ENCODE measurements at places on chromosomes 2 and 18.

DNA sequence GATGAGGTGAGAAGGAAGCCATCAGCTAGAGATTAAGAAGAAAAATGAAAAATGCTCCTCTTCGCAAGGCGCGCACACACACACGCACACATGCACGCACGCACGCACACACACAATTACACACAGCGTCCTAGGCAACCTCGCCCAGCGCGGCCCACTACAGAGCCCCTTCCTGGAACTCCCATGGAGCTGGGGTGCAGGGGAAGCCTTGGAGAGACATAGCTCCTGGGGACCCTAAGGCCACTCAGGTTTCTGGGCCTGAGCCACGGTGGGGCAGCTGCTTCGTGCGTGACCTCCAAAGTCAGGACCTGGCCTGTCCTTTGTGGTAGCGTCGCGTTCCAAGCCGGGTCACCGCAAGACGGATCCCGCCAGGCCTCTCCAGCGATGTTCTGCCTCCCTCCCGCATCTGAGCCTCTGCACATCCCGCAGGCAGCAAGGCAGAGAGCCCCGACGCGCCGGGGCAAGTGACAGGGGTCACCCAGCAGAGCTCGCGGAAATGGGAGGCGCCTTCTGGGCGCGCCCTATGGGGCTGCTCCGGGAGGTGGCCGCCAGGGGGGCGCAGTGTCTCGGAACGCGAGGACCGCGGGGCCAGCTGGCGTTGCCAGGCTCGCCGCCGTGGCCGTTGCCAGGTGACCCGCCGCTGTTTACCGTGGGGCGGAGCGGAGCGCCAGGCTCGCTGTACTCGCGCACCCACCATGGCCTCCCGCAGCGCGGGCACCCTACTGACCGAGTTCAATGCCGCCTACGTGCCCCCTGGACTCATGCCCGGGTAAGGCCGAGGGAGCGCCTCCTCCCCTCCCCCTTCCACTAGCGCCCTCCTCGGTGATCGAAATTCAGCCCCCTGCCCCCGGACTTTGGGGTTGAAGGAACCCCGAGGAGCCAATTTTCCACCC lies 79.0 kb downstream of the CIB4 start:
- no peak for DNase-seq

GRCh38 chr18:1746131-1746530 lies 825.2 kb downstream of the METTL4 start:
- DNase-seq, result no peak

DNA sequence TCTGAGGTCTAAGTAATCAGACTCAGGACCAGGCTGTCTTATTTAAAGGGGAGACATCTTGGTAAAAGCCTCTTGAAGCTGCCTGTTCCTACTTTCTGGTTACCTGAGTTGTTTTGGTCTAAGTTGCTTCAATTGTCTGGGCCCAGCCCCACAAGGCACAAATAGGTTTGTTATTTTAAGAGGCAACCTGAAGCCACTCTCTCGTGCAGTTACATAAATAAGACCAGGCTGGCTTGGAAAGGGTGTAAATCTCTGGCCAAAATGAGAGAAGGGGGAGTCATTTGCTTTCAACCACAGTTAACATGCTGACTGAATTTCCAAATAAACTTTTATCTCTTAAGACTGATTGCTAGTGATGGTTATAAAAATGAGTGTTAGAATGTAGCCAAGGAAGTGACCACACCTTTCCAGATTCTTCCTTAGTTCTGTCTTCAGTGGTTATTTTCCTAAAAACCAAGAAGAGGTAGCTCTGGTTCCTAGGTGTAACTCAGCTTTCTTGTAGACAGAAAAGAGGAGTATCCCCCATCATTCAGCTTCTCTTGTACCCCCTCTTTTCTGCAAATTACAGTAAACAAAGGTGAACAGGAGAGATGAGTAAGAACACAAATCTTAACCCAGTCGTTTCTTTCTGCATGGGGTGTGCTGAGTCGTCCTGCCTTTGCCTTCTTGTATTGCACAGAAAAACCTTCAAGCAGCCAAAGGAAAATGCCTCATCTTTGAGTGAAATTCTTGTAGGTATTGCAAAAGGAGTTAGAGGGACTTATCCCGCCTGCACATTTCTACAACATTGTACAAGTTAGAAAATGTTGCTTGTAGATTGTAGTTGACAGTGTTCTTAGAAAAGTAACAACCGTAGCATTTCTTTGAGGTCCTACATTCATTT lies 161.5 kb upstream of the NT5C1B start:
- no peak for DNase-seq

DNA sequence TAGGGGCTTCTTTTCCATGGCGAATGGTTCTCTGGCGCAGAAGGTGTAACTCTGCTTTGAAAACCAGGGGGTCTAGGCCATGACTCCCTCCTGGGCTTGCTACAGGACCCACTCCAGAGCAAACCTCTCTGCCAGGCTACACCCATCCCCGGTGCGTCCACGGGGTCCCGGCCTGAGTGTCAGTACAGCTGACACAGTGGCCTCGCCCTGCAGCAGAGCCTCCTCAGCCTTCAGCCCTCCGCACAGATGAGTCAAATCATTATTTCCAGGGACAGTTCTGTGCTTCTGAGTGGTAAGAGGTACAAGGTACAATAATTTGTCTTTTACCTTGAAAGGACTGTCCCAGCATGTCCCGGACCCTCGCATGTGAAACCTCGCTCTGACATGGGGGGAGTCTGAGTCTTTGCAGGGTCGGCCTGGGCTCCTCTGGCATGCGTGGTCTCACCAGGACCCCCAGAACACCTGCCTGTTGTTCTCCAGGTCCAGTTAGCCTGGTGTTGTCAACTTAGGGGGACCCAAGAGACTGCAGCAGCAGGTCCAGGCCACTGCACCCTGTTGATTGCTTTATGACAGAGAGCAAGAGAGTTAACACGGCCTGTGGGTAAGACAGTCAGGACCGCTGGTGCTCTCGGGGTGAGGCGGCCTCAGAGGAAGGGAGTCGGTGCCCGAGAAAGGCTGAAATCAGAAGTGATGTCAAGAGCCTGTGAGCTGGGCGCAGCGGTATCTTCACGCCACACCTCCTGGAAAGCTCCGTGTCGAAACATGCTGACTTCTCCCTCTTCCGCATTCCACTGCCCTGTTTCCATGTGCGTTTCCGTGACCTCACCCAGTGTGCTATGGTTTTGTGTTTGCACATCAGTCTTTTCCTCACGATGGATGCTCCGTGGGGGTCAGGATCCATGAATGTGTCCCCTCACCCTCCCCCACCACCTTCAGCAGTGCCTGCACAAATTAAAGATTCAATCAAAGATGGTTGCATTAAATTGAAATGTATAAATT lies 340.1 kb downstream of the EIPR1 start:
- no peak for DNase-seq

DNA sequence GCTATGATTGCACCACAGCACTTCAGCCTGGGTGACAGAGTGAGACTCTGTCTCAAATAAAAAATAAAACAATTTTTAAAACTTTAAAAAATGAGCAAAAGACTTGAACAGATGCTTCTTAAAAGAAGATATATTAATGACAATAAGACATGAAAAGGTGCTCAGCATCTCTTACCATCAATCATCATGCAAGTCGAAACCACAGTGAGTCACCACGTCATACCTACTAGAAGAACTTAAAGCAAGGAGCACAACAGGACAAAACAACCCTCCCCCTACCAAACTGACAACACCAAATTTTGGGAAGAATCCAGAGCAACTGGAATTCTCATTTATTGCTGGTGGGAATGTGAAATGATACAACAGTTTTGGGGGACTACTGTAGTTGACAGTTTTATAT lies 251.6 kb downstream of the BCL2 start:
- no peak for DNase-seq

- no peak for DNase-seq
Observed at GRCh38 chr2:95352310-95353054, 50.0 kb upstream of the FAHD2A start.

GRCh38 chr18:77478646-77479442 lies 229.2 kb downstream of the GALR1 start:
- no peak for DNase-seq

GRCh38 chr2:209351636-209352035 lies 72.2 kb upstream of the MAP2 start:
- no peak for DNase-seq

DNA sequence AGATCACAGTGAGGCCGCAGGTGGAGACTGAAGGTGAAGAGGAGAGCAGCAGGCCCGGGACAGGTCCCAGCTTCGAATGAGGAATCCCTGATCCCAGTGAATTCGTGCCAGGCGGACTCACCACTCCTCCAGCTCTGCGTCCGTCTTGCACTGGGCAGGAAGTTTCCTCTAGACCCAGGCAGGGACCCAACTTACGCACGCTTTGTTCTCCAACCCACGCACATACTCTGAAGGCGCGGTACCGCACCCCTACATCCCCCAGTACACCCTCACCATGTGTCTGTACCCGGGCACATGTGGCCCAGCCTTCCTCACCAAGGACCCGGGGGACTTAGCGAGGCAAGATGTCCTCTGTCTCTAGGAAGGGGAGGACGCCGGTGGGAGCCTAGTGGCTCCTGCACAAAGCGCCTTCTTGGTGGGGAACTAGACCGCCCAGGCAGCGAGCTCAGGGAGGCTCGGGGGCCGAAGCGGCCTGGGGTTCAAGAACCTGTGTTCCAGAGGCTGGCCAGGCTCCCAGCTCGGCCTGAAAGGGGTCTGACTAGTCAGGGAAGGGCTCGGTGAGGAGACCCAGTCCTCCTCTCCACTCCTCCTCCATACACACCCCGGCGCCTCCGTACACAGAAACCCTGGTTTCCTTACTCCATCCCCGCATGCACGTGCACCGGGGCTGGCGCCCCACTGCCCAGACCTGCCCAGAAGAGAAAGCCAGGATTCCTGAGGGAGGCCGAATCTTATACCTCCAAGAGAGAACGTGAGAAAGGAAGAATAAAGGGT lies 38.3 kb upstream of the ATP6V1B1 start:
- no peak for DNase-seq

- no peak for DNase-seq
Observed at GRCh38 chr18:34592961-34593382, 117.1 kb upstream of the DTNA start.

- DNase-seq, result no peak
Observed at GRCh38 chr2:220396287-220396686, 768.9 kb downstream of the SLC4A3 start.

- DNase-seq, result no peak
Observed at GRCh38 chr2:150047620-150048222, 439.7 kb downstream of the RND3 start.

- no peak for DNase-seq
Observed at GRCh38 chr2:237182422-237183123, 96.9 kb downstream of the COPS8 start.

- no peak for DNase-seq
Observed at GRCh38 chr18:32891130-32891529, 118.3 kb upstream of the KLHL14 start.

GRCh38 chr2:168583710-168584521 lies 127.8 kb downstream of the CERS6 start:
- DNase-seq, result no peak

DNA sequence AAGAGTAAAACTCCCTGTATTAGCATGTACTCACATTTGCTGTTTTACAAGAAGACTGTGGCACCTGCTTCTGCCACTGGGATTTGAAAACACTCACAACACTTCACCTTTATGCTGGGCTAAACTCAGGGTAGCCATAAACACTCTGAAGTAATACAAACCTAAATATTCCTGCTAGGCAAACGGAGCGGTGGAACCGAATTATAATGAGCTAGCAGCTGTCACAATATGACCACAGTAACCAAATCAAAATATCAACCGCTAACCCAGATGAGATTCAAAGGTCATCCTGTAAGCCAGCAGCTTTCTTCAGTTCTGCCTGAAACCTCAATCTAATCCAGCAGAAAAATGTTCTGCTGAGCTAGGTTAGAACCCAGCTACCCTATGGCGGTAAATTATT lies 132.1 kb downstream of the TCF4 start:
- no peak for DNase-seq

GRCh38 chr2:41040782-41041520 lies 589.1 kb upstream of the SLC8A1 start:
- DNase-seq, result no peak

- no peak for DNase-seq
Observed at GRCh38 chr2:183166210-183166609, 42.0 kb downstream of the NUP35 start.

DNA sequence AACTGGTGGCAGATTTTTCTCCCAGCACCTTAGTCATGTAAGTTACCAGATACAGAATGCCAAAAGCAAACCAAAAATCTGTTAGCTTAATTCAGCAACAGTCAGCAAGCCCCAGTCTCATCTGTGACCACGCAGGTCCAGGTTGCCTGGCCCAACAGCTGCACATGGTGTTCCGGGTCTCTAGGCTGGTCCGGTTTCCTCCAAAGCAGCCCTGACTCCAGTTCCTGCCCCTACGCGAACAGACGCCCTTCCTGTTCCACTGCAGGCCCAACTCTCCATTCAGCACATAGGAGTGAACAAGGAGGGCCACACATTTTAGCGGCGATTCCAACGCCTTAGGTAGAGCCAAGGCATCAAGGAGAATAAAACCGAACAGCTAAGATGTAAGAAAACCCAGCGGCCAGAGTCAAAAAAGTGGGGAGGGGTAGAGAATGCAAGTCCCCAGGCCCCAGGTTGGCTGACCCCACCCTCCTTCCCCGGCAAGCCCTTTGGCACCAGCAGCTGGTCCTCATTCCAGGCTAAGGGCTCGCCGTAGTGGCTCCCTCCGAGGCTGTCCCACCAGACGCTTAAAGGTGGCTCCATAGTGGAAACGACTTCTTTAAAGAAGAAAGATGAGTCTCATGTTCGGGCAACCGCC lies 1.5 kb downstream of the STK25 start:
- no peak for DNase-seq

GRCh38 chr2:37623971-37624900 lies 47.2 kb downstream of the CDC42EP3 start:
- DNase-seq, result no peak

DNA sequence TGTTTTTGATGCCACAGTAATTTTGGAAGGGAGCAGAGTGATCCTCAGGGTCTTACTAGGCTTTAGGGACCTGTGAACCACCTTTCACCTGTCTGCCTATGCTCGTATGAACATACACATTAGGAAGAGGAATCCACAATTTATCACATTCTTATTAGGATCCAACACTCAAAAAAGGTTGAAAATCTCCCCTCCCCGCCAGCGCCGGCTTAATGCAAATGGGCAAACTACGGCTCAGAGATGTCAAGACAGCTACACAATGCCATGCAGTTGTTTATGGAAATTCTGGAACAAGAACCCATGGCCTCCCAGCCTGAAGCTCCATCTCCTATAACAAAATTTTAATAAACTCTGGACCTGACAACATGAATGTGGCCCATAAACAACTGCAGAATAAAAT lies 375.9 kb upstream of the ACVR2A start:
- no peak for DNase-seq

- no peak for DNase-seq
Observed at GRCh38 chr2:8694737-8695136, 12.9 kb downstream of the ID2 start.

GRCh38 chr2:100393362-100393761 lies 24.1 kb downstream of the CHST10 start:
- no peak for DNase-seq

All from activated CD8-positive, alpha-beta memory T cell treated with anti-CD3 and anti-CD28 coated beads for 4 hours (primary cell).